Body of pancreas (tissue), 4 donors: ENCODE measurements at places on chromosomes 7 and 10. TPM values are rescaled to one million over a fixed set of nuclear protein-coding genes. Genes with fewer than 3 reads are reported as not detected.

DNA sequence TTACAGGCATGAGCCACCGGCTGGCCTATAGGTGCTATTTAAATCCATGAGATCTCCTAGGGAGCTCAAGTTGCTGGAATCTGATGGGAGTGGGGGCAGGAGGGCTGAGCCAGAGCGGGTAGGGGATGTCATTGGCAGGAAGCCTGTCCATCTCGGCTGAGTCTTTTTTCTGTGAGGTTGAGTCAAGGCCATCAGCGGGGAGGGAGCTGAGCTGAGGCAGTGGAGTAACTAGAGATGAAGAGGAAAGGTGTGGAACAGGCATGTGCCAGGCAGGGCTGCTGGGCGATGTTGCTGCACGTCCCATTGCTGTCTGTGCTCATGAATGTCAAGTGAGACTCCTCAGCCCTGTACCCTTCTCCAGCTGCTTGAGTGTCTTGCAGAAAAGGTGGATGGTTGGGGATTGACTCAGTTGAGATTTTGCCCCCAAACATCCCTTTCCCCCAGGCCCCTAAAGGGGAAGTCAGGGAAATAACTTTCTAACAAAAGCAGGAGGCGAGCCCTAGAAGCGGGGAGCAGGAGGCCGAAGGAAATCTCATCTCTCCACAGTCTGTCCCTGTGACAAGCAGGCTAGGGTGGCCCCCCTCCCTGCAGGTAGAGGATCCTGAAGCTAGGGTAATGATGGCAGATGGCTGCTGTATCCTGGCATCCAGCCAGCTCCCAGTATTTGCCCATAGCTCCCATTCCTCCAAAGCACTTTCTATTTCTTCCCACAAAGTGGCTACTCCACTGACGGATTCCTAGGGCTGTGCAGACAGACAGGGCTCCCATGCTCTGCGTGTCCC is 5.4 kb downstream of the ATP6V1F start:
- DNase-seq = peak; percentile 24

- peak; percentile 56 for DNase-seq
Observed at GRCh38 chr10:1109795-1110673, 53.8 kb downstream of the WDR37 start.

DNA sequence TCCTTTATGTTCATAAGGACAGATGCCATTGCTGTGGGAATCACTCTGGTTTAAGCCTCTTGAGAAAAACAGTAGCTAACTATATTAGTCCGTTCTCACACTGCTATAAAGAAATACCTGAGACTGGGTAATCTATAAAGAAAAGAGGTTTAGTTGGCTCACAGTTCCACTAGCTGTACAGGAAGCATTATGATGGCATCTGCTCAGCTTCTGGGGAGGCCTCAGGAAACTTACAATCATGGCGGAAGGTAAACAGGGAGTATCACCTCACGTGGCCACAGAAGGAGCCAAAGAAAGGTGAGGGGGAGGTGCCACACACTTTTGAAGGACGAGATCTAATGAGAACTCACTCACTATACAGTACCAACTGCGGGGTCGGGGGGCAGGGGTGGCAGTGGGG is 2.9 kb upstream of the CAV2 start:
- no peak for DNase-seq

The LRWD1 gene
- total RNA-seq = 27.4 TPM

The ADIRF gene
- 115 TPM for total RNA-seq

GRCh38 chr7:84043661-84044191 is 150.9 kb downstream of the SEMA3A start:
- DNase-seq = no peak

GRCh38 chr10:386771-387592 is 251.7 kb downstream of the ZMYND11 start:
- peak; percentile 28 for DNase-seq

DNA sequence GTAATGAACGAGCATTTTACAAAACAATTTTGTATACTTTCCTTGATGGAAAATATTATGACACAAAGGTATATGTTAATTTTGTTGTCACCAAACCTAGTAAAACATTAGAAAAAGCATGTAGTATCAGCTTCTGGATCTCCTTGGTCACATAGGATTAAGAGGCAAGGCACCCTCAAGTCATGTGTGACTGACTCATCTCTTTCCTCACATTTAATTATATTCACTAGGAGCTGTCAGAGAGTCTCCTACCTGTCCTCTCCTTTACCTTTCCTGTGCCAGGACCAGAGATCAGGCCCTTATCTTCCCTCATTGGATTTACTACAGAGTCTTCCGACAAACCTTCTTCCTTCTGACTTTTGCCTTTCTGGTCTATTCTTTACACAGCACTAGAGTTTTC is 111.3 kb upstream of the RPA3 start:
- DNase-seq = no peak

- DNase-seq = no peak
Observed at GRCh38 chr7:111532625-111533024, 29.7 kb downstream of the IMMP2L start.

DNA sequence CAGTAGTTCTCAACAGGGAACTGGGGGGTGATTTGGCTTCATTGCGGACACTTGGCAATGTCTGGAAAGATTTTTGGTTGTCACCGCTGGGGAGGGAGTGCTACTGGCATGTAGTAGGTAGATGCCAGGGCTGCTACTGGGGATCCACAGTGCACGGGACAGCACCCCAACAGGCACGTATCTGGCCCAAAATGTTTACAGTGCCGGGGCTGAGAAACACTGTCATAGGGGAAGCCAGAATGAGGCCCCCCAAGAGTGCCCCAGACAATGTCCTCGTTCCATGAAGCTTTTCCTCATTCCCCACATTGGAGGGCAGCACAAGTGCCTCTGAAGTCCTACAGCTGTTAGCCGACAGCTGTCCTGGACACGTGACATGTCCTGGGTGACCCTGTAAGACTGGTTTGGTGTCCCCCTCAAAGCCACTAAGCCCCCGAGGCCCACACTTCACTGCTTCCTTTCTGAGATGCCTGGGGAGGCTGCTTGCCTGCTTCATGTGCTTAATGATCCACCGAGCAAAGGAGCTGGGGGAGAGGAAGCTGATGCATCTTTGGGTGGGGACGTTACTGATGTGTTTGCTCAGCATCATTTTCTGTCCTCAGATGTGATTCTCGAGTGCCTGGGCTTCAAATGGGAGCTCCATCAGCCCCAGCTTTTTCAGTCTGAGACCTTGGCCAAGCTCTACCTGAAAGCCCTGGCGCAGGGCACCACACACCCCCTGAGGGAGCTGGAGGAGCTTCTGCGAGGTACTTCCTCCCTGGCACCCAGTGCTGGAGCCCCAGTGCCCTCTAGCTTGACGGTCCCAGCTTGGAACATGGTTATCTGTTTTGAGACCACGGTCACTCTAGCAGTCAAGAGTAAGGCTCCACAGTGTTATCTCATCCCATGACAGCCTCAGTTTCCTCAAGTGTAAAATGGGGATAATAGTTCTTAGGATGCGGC is 14.7 kb downstream of the BTBD16 start:
- no peak for DNase-seq

- no peak for DNase-seq
Observed at GRCh38 chr7:106553446-106553836, 107.5 kb downstream of the CCDC71L start.

GRCh38 chr10:92822964-92823363 is 25.4 kb upstream of the EXOC6 start:
- no peak for DNase-seq

The LMOD2 gene
- total RNA-seq = not detected

The DNAH11 gene
- 0.52 TPM for total RNA-seq

DNA sequence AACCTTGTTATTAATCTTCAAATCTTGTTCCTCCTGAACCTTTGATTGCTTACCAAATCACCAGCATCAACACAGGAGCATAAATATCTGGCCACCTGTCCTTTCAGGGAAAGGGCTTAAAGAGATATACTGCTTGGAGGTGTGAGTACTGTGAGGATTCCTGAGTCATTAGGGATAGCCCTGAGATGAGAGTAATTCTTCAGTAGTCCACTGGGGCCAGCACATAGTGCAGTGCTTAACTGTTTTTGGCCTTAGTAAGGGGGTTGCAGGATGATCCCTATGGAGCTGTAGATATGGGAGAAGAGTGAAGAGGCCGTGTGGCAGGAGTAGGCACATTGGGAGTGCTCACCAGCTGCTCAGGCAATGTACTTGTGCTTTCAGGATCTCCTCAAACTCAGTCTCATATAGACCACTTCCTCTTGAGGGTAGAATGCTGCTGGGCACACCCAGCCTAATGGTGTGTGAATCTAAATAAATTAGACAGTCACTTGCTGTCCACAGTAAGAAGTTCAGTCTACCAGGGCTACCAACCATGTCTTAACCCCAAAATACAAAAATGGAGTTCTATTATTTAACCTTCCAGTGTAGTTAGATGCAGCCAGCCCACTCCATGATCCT is 26.5 kb upstream of the GPR141 start:
- DNase-seq = no peak

GRCh38 chr10:97701438-97702069 is 12.0 kb upstream of the MARVELD1 start:
- peak; percentile 56 for DNase-seq

DNA sequence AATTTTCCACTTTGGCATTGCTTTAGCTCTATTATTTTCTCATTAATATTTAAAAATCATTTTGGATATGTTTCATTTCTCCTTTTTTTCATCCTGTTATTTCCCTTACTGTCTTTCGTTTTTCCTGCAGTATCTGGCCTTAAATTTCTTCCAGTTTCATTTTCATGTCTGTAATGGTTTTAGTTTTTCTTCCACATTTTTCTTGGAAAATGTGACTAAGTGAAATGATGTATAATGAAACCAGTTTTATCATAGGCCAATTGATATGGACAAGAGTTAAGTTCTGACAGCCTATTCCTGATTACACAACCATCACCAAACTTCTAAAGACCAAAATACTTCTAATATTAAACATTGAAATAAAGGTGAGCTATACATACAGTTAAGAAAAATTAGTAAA is 158.5 kb downstream of the LHFPL3 start:
- no peak for DNase-seq

DNA sequence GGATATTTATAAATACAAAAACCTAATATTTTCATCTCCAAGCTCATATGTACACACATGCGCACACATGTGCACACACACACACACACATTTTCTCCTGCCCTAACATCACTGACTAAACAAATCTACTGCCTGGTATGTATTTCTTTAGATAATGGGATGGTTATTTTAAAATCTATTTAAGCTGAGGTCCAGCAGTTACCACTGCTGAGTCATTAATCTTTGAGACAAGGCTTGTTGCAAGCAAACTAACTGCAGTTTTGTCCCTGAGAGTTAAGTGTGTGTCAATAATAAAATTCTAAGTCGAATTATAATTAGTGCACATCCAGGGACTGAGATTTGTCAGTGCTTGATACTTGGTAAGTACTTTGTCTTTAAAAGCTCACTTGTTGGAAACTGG is 135.1 kb downstream of the VPS50 start:
- DNase-seq = no peak

- no peak for DNase-seq
Observed at GRCh38 chr10:124492266-124492665, 30.6 kb downstream of the LHPP start.

The NPSR1 gene
- total RNA-seq = not detected

The SHTN1 gene
- 37.1 TPM for total RNA-seq

DNA sequence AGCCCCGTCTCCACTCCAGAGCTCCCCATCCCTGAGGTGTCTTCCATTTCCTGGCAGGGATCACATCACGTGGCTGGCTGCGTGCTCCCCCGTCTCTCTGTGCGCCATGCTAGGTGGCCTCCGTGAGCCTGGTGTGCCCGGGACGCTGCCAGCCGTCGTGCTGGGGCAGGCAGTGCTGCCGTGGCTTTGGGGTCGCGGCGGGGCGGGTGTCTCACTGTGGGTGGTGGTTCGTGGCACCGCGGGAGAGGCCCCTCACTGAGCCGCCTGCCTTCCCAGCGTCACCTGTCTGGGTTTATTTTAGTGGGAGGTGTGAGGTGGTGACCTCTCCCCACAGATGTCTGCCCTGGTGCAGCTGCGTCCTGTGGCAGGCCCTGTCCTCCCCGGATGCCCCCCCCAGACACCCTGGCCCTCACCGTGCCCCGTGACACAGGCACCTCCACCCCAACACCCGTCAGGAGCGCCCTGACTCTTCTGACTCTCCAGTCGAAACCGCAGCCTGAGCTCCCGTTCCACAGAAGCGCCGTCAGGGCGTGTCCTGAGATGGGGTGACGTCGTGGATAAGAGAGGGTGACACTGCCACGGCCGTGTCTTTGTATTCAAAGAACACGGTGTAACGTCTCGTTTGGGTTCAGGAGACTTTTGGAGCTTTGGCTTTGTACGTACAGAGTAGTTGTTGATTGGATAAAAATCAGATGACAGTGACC is 18.0 kb downstream of the GET4 start:
- DNase-seq = no peak

DNA sequence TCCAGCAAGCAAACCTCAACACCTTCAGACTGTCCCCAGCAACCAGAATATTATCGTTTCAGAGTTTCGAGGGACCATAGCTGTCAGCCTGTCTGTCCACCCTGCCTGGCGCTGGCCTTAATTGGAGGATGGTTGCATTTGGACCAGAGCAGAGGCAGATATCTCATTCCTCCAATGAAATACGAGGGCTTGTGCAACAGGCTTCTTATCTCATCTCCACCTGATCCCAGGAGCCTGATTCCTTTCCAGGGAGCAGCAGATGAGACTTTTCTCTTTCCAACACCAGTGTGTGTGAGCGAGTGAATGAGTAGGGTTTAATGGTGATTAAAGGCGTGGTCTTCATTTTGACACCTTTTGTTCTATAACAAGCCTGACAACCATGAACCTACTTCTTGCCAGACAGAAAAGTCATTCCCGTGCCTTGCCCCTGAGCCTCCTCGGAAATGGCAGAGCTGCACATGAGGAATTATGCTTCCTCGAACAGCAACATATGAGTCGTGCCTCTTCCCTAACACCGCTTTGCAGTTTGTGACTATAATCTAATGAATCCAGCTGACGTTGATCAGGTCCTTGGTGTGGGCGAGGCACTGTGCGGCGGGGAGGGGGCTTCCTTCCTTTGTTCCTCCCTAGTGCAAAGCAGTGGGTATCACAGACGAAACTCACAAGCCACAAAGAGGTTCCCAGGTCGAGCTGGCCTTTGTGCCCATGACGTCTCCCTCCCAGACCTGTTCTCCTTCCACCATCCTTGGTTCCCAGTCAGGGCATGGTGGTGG is 147.4 kb downstream of the CUX1 start:
- DNase-seq = no peak

DNA sequence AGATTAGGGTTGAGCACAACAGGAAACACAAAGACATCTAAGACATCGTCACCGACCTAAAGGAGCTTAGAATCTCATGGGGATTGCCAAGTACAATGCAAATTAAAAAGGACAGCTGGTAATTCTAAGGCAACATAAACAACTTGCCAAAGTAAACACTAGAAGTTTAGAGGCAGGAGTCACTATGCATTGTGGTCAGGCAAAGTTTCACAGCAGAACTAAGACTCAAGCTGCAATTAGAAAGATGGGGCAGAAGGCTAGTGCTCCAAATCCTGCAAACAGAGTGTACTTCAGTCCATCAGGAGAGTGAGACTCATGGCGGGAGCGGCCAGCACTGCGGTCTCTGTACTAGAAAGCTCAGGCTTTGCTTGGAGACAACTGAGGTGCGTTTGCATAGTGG is 52.7 kb downstream of the HIPK2 start:
- DNase-seq = no peak

The LOXL4 gene
- total RNA-seq = 8.9 TPM

The TEX47 gene
- not detected for total RNA-seq

The OGA gene
- 110 TPM for total RNA-seq

The GJC3 gene
- total RNA-seq = not detected
